ENCODE measurements at places on chromosomes 1 and 21.

- no peak for DNase-seq
Observed at GRCh38 chr1:180672105-180672504, 40.3 kb downstream of the XPR1 start.

DNA sequence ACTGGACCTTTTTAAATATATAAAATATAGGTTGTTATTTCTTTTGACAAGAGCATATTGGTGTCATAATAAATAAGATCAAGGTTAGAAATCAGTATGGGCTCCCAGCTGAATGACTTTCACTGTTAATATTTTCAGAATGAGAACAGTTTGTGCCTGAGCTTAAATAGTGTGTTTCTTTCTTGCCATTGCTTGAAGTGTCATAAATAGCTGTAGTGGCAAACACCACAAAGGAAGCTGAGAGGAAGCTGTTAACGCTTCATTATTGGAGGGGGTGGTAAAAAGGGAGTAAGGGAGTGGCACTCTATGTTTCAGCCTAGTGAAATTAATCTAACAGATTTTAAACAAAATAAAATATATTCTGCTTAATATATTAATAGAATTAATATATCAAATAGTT lies 1089.8 kb upstream of the NCAM2 start:
- no peak for DNase-seq

- no peak for DNase-seq
Observed at GRCh38 chr1:168613691-168614231, 37.4 kb downstream of the XCL1 start.

DNA sequence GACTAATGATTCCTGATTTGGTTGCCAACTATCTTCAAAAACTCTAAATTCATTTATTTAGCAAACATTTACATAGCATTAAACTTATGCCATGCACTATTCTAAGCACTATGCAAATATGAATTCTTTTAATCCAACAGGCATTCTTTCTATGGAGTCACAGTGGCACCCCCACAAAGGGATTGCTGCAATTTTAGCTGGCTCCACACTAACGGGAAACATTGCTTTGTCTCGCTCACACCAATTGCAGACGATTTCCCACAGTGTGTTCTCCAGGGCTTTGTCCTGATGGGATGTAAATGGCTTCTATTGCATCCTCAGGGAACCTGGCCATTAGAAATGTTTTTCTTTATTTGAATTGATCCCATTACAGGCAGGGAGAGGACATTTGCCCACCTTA lies 259.1 kb downstream of the BARHL2 start:
- DNase-seq, result no peak

DNA sequence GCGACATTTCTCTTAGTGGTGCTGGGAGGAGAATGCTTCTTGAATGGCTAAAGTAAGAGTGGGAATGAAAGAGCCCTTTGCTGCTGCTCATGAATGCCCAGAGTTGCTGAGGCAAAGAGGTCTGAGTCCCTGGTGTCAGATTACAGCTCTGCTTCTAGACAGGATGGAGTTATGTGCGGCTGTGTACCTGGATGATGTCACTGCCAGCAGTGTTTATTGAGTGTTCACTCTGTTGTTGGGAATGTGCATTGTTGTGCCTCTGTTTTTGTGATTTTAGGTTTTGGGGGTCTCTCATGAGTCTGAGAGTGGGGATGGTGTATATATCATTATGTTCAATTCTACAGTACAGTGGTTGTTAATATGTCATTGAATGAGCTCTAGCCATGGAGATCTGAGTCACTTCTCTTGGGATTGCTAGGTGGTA lies 2.7 kb downstream of the CDC14A start:
- DNase-seq, result peak; percentile 39

DNA sequence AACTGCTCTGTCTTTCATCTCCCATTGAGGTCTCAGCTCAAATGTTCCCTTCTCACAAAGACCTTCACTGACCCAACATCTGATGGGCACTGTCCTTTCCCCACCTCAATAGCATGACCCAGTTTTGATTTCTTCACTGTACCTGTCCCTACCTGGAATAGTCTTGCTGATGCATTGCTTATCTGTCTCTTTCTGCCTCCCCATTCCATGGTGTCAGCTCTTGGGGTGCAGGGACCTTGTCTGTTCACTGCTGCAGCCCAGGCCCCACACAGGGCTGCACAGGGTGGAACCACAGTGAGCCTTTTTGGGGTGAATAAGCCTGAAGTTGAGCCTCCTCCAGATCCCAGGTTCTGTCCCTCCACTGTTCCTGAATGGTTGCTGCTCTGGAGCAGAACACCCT lies 414.9 kb downstream of the PTPRU start:
- DNase-seq, result no peak

DNA sequence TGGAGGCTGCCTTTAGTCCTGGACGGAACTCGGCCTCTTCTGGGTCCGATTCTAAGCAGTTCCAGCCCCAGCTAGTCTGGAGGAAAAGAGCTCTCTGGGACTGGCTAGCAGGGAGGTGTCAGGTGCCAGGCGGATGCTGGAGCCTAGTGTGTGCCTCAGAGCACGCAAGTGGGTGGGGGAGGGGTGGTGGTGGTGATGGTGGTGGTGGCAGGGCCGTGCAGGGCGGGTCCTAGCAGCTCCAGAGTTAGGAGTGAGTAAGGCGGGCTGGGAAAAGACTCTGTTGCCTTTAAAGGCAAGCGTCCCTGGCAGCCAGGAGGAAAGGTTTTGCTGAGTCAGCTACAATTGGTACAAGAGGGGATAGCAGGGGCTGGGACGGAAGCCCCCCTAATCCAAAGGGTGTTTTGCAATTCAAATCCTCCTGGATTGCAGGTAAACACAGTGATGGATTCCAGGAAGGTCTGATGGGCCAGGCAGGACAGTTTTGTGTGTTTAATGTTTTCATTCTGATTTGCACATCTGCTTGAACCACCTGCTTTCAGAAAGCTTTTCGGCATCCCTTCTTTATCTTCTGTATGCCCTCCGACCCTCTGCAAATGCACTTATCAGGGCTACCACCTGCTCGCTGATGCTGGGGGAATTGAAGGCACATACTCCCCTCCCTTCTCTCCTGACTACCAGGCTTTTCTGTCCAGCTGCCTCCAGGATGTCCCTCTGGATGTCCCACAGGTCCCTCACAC lies 4.1 kb upstream of the SLC2A1 start:
- no peak for DNase-seq

DNA sequence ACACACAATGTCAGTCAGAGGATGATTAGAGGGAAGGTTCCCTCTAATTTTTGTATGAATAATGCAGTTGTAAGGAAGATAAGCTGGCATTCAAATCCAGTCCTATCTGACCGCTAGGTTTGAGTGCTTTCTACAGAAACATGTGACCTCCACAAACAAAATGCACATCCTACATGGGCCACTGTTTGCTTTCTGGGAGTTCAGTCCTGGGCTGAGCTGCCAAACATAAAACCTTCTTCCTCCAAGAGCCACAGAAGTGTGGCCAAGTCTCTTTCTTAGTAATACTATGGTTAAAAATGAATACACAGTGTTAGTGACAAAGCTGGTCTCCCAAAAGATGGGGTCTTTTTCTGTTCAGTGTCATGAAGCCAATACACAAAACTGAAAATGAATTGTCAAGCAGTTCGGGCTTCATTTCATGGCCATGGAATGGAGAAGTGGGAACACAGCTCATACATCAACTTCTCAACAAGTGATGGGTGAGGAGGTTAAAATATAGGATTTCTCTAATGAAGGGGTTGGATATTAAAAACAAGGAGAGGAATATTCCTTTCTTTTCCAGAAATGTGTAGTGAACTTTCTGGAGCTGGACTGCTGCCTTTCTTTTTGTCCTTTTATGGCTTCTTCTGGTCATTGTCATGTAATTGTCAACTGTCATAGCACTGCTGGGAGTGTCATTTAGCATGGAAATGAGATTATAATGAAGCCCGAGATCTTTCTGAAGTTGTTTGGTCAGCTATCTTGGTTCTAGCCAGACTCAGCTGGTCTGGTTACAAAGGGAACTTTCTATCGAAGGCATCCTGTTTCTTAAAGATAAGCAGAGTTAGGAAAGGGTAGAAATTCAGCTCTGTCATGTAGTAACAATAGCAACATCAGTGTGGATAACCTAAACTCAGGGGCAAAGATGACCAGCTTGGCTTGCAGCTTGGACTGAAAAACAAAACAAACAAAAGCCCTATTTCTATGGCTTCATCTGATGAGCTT lies 135.1 kb downstream of the CHD1L start:
- no peak for DNase-seq
